ENCODE measurements at places on chromosomes 6 and 20.

DNA sequence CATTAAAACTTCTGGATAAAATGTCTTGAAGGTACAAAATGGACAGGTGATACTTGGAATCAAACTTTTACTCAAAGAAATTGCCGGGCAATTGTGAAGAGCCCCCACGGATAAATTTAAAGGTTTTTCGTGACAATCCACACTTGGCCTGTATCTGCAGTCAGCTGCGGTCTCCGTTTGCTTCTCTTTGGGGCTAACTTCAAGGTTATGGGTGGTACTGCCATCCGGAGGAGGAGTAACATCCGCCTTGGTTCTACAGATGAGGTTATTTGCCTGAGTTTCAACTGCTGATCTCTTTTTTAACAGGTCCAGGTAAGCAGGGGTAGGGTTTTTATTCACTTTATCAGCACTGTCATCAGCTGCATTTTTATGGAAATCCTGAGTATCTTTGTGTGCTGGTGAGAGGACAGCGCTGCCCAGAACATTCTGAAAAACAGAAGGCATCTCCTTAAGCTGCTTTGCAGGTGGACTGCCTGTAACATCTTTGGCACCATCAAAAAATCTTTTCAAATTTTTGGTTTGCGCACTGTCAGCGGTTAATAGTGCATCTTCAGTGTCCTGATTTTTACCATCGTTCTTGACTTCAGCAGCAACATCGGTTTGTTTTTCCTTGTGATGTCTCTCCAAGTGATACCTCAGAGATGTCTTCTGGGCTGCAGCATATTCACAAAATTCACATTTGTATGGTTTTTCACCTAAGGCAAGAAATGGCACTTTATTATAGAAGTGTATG, 16.9 kb downstream of the ZNF217 start:
- no peak for DNase-seq

DNA sequence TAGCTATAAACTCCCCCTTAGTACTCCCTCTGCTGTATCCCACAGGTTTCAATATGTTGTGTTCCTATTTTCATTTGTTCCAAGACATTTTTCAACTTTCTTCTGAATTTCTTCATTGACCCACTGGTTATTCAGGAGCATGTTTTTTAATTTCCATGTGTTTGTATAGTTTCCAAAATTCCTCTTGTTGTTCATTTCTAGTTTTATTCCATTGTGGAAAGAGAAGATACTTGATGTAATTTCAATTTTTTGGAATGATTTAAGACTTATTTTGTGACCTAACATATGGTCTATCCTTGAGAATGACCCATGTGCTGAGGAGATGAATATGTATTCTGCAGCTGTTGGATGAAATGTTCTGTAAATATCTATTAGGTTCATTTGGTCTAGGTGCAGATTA, 497.2 kb downstream of the BCKDHB start:
- no peak for DNase-seq

GRCh38 chr20:31967830-31968249, at the start of gene XKR7:
TSS of gene XKR7 (plus strand) at chr20:31968151. CDS start at chr20:31968176, 25 bp downstream.
- no peak for DNase-seq

GRCh38 chr20:25059866-25060465, 2.0 kb upstream of the ACSS1 start:
- no peak for DNase-seq

GRCh38 chr20:50369225-50370035, 140.8 kb upstream of the PTPN1 start:
- DNase-seq = no peak

DNA sequence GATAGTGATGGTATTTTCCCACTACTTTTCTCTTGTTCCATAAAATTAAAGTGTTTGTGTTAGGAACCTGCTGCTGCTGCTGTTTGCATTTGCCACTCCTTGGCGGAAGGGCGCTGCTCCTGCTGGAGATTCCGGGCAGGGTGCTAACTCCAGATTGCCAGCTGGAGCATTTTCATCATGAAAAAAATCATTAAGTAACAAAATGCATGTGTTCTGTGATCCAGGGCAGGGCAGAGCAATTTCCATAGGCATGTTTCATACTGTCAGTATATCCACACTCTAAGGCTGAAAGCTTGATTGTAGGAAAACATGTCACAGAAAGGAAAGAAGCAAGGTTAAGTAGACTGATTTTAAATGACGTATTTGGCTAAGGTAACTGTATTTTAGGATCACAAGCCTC, 24.0 kb downstream of the PBOV1 start:
- DNase-seq = no peak

- DNase-seq = no peak
These were observed 66.8 kb upstream of the SCGN start for GRCh38 chr6:25585225-25585624.

DNA sequence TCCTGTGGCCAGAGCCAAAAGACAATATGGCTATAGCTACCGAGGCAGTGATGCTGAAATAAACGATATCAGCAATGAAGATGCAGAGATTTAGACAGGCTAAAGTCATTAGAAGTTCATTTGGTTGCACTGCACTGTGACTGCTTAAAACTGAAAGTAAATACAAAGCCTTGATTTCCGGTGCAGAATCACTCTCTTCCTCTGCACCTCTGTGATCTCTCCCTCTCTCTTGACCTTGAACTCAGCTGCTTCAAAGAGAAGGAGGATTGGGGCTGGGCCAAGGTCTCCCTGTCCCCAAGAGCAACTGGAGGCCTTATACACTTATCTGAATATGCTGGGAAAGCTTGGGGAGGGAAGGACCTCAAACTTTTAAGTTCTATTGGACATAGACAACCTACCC, 34.6 kb upstream of the SPACA1 start:
- no peak for DNase-seq

DNA sequence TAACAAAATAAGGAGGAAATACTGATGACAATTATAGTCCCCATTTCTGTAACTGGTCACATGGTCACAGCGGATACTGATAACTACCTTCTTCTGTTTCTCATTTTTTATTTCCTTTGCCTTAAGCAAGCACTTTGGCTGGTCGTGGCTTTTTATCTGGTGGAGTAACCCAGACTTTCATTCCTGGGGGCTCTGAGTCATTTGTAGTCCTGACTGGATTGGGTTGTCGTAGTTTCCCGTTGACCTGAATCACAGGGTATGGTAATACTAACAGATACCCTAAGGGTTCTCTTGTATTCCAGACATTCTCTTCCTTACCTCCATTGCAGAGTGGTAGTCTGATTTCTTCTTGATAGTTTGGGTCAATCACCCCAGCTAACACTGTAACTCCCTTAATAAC, 500.3 kb upstream of the ADGRB3 start:
- no peak for DNase-seq

- DNase-seq = no peak
These were observed 124.2 kb downstream of the SLC16A10 start for GRCh38 chr6:111211411-111212030.

- DNase-seq = no peak
These were observed 137.7 kb upstream of the HEY2 start for GRCh38 chr6:125611573-125612344.

- no peak for DNase-seq
These were observed 139.9 kb downstream of the BFSP1 start for GRCh38 chr20:17391127-17391771.

DNA sequence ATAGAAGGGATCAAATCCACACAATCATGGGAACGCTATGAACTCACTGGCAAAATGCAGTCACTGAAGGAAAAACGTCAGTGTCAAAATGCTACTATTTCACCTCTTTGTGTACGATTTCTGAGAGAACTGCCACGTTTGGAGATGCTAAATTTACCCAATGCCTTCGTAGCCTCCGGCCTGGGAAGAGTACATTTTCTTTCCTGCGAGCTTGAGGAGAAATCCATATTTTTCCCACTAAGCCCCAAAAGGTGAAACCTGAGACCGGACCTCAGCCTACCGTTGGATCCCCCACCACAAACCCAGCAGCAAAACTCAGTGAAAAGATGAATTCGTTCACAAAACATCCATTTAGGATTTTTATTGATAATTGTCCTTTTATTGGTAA, 131.7 kb downstream of the GPX5 start:
- no peak for DNase-seq

DNA sequence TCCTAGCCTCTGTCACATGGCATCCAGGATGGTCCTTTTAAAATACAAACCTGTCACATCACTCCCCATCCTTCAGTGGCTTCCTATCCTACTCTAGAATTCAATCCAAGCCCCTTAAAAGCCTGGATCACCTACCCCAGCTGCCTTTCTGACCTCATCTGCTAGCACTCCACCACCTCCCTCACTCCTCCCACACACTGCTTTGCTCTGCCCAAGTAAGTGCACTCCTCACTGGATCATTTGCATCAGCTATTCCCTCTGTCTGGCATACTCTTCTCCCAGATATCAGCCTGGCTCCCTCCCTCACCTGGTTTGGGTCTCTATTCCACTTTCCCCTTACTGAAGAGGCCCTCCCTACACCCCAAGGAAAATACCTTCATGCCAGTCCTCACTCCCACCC, 10.5 kb downstream of the C6orf136 start:
- no peak for DNase-seq

DNA sequence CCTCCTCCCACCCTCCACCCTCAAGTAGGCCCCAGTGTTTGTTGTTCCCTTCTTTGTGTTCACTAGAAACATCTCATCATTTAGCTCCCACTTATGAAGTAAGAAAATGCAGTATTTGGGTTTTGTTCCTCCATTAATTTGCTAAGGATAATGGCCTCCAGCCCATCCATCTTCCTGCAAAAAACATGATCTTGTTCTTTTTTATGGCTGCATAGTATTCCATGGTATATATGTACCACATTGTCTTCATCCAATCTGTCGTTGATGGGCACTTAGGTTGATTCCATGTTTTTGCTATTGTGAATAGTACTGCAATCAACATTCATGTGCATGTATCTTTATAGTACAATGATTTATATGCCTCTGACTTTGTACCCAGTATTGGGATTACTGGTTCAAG, 416.8 kb upstream of the SASH1 start:
- DNase-seq = no peak

DNA sequence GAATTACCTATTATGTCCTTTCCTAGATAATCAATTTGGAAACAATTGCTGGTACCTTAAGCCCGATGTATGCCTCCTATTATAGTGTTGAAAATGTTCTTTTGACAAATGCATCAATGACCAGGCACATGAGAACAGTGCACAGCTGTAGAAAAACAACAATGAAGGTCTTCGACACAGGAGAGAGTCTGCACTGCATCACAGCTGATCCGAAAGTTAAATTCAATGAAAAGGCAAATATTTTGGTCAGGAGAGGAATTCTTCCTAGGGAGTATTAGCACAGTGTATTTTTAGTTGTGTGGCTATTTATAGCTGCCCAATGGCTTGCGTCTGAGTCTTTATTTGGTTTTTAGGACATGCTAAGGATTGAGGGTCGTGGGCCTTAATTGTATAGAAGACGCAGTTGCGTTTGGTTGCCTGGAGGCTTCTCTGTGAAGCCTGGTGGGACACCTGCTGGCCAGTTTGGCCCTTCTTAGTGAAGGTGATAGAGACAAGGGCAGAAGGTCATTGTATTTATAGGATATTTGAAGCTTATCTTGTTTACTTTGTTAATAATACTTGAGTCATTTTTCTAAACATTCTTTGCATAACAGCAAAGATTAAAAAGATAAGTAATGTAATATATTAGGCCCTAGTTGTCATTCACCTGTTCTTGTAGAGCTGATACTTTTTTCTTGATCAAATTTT, 72.3 kb downstream of the CDYL start:
- DNase-seq = no peak

GRCh38 chr20:3071610-3072529, at the start of gene OXT:
TSS of gene OXT (plus strand) at chr20:3071620. CDS start at chr20:3071656, 36 bp downstream.
- no peak for DNase-seq

DNA sequence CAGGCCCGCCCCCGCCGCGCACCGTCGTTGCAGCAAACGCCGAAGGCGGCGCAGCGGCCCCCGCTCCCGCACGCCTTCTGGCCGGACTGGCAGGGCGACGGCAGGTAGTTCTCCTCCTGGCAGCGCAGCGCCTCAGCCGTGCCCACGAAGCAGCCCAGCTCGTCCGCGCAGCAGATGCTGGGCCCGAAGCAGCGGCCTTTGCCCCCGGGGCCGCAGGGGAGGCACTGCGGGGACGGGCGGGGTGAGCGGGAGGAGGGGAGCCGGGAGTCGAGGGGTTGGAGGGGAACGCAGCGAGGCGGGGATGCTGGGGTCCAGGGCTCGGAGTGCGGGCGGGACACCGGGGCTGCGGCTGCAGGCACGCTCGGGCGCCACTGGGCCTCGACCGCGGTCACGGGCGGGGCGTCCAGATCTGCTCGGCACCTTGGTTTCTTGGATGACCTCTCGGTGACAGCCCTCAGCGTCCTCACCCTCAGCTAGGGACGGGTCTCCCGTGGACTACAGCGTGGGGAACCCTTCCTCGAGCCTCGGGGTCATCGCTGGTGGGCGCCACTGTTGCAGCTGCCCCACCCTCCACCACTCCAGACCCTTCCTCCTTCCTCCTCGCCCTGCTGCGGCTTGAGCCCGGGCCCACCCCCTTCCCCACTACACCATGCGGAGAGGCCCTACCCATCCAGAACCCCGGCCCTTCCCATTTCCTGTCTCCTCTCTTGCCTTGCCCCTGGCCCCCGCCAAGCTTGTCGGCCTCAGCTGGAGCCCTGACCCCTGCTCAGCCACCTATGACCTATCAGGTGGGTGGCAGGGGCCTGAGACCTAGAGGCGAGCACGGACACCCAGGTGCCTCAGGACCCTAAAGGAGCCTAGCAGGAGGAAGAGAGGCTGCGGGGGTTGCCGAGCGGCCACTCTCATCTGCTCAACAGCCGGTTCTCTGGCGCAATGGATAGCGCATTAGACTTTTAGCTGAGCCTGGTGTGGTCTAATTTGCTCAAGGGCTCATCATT, 1.3 kb downstream of the AVP start:
- no peak for DNase-seq

DNA sequence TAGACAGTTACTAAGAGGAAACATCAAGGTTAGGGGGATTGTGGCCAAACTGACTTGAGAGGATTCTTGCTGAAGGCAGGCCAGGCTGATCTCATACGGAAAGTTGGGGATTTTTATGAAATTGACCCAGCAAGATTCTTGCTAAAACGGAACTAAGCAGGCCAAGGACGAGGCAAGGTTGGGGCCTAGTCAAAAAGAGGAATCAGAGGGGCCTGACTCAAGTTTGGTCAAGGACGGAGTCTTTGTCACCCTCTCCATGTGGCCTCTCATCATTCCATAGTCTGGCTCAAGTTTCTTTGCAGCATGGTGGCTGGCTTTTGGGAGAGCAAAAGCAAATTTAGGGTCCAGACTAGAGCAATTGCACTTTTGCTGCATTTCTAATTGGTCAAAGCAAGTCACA, 7.9 kb upstream of the HECA start:
- DNase-seq = no peak
